ENCODE measurements at places on chromosomes 7 and 10. TPM values are rescaled to one million over a fixed set of nuclear protein-coding genes. Genes with fewer than 3 reads are reported as not detected.

Gene TFPI2
- 227 TPM for total RNA-seq

Gene CDNF
- 0.47 TPM for total RNA-seq

Gene COL17A1
- total RNA-seq, result 1,665 TPM

Gene LDB3
- not detected for total RNA-seq

Gene FRG2B
- total RNA-seq, result not detected
